BE2C (cell line): ENCODE measurements at places on chromosomes 7 and 10.
A peak's percentile ranks its signal among the peaks of the same experiment; 100 is the strongest.

DNA sequence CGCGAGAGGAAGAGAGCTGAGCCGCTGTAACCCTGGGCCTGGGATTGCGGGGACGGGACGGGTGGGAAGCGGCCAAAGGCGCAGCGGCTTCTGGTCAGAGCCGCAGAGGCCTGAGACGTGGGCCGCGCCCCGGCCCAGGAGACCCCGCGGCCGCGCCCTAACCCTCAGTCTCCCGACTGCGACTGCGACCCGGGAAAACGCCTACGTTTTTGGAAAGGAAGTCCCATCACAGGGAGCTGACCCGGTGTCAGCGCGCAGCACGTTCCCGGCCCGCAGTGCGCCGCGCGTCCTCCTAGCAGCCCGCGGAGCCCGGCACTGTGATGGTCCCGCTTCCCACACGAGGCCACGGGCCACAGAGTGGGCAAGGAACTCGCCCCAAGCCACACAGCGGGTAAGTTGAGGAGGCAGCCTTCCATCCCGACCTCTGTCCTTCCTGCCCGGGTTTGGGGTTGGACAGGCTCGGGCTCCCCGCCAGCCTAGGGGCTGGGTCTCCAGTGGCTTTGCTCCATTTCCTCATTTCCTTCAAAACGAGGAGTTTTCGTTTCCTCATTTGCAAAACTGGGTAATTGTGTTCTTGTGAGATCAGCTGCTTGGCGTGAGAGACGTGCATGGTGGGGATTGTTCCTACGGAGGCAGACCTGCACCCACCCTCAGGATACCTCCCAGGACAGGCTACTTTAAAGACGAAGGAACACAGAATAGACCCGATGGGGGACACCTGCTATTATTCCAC, 1.2 kb downstream of the GPNMB start:
- DNase-seq: no peak

DNA sequence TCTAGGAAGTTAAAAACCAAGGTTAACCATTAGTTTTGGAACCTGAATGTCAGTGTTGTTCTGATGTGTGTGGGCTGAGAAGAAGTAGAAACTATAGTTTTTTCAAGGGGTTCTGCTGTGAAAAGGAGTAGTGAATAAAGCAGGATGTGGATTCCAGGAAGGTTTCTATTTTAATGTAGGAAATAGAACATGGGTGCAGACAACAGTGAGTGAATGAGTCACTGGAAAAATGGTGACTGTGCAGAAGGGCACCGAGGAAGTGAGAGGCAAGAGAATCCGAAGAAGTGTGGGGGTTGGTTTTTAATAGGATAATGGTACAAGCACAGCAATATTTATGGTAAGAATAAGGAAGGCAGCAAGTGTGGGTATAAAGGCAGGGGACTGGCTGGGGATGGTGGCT, 120.4 kb downstream of the ARHGAP21 start:
- no peak for DNase-seq

GRCh38 chr10:103086261-103086660, 106.8 kb downstream of the NT5C2 start:
- DNase-seq: no peak

DNA sequence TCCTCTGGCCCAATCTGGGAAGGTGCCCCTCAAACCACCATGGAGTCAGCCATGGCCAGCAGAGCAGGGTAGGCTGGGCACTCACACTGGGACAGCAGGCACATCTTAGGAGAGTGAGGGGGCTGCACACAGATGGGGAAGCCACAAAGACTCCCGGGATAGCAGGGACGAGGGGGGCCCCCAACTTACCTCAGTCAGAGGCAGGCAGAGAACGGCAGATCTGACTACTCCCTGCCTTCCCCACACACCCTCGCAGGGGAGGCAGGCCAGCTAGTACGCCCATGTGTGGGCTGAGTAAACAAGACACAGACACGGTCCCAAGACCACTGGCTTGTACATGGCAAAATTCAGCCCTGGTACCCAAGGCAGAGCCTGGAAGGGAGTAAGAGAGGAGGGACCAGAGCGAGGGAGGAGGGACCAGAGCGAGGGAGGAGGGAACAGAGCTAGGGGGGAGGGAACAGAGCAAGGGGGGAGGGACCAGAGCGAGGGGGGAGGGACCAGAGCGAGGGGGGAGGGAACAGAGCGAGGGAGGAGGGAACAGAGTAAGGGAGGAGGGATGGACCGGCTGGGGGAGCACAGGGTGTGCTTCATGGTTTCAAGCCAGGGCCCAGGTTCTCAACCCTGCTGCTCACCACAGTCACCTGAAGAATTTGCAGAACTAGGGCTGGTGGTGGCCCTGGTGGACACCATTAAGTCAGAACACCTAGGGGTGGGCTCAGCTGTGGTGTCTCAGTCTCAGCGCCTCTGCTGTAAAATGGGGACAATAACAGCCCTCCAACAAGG, 73.8 kb downstream of the RGS10 start:
- DNase-seq: no peak

- DNase-seq: no peak
Measured at GRCh38 chr7:17913250-17913649, 27.0 kb downstream of the SNX13 start.

- DNase-seq: no peak
Measured at GRCh38 chr7:142717453-142717852, 31.8 kb upstream of the PRSS1 start.

DNA sequence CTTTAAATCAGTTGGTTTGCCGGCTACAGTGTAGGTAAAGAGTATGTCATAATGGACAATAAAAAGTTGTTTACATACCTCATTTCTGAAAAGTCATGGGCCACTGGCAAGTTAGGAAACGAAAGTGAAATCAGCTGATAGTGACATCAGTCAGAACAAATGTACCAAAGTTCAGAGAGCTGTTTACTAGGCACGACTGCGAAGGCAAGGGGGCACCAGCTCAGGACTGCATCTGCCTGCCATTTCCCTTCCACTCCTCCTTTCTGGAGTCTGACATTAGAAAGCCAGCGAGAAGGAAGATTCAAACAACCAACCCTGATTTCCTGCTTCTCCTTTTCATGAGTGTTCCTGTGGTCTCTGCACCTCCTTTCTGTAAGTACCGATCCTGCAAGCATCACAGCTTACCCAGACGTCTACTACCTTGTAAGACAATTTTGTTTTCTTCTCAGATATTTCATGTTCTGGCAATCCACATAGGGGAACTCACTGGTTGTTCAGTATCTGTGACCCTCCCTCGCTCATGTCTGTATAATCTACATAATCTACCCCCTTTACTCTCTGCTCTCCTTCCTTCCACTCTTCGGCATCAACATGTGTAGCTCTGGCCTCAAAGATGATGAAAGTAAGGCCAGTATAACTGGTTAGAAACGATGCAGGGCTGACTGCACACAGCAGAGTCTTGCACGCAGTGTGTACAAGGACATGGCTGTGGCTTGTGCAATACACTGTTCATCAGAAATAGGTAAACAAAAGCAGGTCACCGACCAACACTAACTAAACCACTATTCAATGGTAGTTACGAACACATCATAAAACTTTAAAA, at the start of gene TMEM140:
Gene TMEM140, plus strand, starts transcription at position 174 of the 823 bp plus-strand sequence. CDS start 16,370 bp downstream, outside the sequence.
- no peak for DNase-seq

DNA sequence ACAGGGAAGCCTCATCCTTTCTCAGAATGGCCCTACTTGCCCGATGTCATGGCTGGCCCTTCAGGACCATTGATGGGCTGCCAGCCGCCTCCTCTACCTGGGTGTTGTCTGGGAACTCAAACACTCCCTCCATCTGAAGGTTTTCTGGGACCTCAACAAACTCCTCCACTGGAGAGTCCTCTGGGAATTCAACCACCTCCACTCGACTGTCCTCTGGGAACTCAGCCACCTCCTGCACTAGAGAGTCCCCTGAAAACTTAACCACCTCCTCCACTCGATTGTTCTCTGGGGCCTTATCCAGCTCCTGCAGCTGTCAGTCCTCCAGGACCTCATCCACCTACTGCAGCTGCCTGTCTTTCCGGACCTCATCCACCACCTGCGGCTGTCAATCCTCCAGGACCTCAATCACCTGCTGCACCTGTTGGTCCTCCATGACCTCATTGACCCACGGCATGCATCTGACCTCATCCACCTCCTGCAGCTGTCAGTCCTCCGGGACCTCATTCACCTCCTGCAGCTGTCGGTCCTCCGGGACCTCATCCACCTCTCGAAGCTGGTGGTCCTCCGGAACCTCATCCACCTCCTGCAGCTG, 37.1 kb downstream of the MAT1A start:
- DNase-seq: no peak

- no peak for DNase-seq
Measured at GRCh38 chr7:15219758-15220157, 317.2 kb upstream of the DGKB start.

GRCh38 chr10:78407009-78407711, 373.5 kb downstream of the RPS24 start:
- DNase-seq: peak; percentile 87

- DNase-seq: peak; percentile 30
Measured at GRCh38 chr7:126699707-126700106, 553.0 kb downstream of the GRM8 start.

DNA sequence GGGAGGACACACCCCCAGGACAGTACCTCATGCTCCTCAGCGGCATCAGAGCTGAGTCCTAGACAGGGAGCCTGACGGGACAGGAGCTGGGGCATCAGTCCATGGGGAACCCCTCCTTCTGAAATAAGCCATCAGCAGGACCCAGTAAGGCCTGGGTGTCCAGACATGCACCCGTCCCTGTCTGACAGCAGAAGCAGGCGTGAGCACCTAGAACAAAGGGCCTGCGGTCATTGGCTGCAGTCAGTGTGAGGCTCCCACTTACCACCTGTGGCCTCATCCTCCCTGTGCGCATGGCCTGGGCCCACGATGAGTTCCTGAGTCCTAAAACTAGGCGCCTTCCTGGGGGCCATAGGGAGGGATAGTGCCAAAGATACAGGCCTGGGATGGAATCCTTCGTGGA, 484.7 kb downstream of the PTPRN2 start:
- DNase-seq: no peak

- peak; percentile 53 for DNase-seq
Measured at GRCh38 chr7:158828133-158829020, 932 bp downstream of the ESYT2 start.

GRCh38 chr10:4834898-4835405, 8.9 kb downstream of the AKR1E2 start:
- DNase-seq: no peak

- no peak for DNase-seq
Measured at GRCh38 chr7:4000139-4000538, 682.0 kb upstream of the FOXK1 start.

- DNase-seq: no peak
Measured at GRCh38 chr7:121020249-121020988, 31.9 kb downstream of the CPED1 start.

GRCh38 chr7:43244232-43244631, 131.8 kb downstream of the HECW1 start:
- DNase-seq: no peak
